ENCODE measurements at places on chromosomes 7 and 10.

GRCh38 chr7:84941291-84941690 lies 245.6 kb downstream of the SEMA3D start:
- no peak for DNase-seq

DNA sequence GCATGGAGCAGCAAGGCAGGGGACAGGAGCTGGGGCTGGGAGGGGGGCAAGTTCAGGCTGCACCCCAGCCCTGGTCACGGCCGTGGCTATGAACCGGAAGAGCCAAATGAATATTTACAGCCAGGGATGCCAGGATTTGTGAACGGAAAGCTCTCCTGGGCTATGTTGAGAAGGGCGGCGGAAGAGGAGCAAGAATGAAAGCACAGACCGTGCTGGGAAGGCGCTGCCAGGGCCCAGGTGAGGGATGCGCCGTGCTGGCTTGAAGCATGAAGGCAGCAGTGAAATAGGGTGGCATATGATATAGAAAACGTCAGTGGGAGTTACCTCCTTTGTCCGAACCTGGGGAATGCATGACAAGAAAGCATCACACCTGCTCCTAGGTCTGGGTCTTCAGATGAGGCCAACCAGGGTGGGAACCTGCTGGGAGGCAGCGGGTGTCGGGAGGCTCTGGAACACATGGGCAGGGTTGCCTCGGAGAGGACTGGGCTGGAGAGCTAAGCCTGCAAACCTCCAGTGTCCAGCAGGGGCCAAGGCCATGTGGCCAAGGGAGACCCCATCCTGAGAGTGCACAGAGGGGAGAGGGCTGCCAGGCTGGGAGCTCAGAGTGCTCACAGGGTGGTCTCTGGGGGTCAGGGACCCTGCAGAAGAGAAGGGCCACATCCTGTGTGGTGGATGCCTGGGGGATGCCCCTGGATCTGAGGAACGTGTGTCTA lies 120.6 kb upstream of the TCERG1L start:
- no peak for DNase-seq

DNA sequence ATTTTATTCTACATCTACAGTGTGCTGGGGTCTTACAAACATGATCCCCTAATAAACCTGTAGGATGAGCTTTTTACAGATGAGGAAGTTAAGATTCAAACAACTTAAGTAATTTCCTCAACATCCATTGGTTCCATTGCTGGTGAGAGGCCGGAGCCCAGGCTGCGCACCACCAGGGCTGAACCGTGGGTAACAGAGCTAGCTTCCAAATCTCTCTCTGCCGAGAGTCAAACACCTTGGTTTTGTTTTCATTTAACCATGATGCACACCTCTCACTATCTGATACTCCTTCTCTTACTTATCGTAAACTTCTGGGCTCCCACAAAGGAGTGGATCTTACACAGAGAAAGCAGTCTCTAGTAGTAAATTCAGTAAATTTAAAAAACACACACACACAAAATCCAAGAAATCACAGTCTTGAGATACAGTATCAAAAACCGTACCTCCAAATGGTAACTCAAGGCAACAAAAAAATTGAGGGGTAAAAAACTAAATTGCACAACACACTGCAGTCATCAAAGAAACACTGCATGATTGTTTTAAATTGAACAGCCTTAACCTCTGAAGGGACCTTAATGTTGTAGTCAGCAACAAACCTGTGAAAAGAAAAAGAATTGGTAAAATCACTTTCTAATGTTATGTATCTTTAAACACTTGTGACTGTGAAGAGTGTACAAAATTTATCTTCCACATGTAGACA lies 20.5 kb downstream of the SGMS1 start:
- DNase-seq: no peak

- DNase-seq: peak; percentile 6
Measured at GRCh38 chr10:1149793-1150637, 93.8 kb downstream of the WDR37 start.

DNA sequence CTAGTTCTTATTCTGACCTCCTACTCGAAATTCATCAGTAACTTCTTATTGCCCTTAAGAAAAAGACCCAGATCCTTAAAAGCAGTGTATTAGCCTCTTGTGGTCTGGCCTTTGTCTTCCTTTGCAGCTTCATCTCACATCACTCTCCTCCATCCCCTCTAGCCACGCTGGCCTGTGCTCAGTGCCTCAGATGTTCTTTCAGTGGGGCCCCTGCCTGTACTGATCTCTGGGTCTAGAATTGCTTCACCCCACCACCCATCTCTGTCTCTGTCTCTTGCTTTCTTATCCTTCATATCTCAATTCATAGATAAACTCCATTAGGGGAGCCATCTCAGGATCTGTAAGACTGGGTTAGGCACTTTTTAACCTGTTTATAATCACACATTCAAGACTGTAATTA lies 1178.5 kb upstream of the C7orf33 start:
- DNase-seq: no peak

DNA sequence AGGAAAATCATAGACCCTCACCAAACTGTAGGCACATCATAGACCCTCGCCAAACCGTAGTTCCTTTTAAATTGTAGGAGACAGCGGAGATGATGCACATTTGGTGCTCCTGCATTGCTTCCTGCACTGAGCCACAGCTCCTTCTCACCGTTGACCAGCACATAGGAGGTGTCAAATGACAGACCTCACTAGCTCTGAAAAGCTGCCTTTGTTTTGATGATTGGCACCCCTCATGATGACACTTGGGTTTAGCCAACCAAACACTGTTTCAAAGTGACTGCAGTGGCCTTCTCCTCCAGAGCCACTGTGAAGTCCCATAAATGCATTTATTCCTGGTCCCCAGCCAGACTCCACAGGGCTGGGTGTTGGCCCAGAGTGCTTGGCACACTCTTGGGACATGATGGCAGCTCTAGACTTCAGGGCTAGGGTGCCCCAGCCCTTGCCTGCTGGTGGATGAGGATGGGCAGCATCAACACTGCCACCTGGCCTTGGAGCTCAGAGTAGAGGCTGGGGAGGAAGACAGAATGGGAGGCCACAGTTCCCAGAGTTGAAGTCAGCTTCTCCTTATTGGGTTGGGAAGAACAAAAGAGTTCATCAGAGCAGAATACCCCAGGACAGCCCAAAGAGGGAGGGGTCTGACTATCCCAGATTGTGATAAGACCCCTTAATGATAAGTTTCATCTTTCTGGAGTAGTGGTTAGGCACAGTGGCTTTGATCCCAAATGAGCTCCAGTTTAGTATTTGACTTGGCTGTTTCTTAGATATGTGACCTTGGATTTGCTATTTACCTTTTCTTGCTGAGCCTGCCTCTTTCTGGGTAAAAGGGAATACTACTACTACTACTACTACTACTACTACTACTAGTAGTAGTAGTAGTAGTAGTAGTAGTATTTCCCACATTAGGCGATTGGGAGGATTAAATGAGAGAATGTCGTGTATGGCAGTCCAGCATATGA lies 75.3 kb downstream of the MTPN start:
- DNase-seq: no peak

DNA sequence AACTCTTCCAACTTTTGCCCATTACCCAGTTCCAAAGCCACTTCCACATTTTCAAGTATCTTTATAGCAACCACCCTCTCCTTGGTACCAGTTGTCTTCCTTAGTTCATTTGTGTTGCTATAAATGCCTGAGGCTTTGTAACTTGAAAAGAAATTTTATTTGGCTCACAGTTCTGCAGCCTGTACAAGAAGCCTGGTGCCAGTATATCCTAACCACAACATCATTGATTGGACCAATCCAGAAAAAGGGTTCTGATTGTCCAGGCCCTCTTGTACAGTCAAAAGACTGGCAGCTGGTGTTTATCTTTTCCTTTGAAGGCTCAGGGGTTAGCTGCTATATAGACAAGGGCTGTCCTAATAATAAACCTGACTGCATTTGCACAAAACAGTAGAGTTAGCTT lies 21.1 kb upstream of the ABCC2 start:
- no peak for DNase-seq

GRCh38 chr10:133166828-133167692 lies 7.0 kb downstream of the KNDC1 start:
- DNase-seq: no peak

GRCh38 chr7:27375958-27376357 lies 133.4 kb downstream of the EVX1 start:
- no peak for DNase-seq

DNA sequence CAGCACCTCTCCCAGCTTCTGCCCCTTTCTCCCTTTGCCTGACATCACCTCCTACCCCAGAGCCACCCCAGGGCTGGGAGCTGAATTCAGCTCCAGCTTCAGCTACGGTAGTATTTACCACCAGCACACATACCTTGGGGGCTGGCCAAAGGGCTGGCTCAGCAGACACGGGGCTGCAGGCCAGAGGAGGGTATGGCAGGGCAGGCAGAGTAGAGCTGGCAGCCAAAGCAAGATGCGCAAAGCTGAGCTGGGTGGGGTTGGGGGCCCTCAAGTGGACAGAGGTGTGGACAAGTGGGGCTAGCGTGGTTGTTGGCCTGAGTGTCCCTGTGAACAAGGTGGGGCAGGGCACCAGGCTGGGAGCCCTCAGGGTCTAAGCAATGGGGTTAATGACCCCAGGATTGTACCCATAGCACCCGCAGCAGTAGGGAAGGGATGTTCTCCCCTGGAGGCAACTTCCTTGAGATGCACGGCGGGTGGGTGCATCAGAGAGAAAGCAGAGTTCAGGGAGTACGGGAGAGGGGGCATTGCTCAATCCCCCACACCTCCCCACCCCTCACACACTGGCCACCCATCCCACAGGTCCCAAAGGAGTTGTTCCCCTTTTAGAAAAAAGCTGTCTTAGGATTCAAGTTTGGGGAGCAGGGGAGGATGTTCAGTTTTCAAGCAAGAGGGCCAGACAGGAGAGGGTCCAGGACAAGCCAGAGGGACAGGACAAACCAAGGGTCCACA lies 8.0 kb downstream of the VSIR start:
- DNase-seq: no peak

DNA sequence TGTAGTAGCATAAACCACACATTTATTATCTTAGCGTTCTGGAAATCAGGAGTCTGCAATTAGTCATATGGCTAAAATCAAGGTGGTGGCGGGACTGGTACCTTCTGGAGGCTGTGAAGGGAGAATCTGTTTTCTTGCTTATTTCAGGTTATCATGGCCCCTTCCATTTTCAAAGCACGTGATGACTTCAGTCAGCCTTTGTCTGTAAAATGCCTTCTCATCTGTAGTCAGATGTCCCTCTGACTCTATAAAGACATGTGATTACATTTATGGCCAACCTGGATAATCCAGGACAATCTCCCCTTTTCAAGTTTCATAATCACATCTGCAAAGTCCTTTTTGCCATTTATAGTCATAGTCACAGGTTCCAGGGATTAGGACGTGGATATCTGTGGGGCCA lies 15.5 kb upstream of the ZNF248 start:
- no peak for DNase-seq

DNA sequence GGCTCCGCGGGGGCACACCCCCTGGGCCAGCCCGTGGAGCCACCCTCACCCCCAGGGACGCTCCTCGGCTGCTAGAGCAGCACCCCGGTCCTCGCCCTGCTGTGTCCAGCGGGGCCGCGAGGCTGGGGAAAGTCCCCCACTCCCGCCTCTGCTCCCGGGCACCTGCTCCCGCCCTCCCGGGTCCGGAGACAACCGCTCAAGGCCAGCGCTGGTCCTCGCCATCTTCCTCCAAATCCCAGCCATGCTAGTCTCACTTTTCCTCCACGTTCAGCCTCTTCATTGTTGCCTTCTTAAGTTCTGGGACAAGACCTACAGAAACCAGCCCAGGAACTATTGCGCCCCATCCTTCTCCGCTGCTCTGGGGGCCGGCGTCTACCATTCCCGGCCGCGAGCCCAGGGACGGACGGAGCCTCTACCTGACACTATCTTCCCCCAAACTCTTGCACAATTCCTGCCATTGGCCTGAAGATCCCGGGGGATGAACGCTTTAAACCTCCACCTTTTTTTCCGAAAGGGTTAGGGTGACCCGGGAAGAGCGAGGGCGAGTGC lies 4.8 kb upstream of the KCP start:
- DNase-seq: no peak

- no peak for DNase-seq
Measured at GRCh38 chr7:107162475-107162874, 6.3 kb upstream of the HBP1 start.

DNA sequence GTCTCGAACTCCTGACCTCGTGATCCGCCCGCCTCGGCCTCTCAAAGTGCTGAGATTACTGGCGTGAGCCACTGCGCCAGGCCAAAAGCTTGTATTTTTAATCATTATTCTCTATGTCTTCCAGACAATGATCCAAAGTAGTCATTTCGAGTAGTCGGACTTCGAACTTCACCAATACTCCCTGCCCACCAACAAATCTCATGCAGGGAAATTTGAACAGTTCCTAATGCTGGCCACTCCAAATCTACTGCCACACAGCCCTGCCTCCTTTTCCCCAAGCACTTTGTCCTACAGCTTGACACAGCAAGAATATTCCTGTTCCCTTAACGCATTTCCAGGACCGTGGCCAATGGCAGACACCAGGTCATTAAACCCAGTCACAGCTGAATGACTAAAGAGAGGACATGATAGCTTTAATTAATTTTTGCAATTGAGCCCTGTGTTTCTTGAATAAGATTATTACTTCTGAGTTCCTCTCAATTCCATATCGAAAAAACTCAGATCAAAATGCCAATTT lies 142.3 kb upstream of the NRP1 start:
- no peak for DNase-seq

- no peak for DNase-seq
Measured at GRCh38 chr10:129079705-129080104, 387.3 kb upstream of the MGMT start.

DNA sequence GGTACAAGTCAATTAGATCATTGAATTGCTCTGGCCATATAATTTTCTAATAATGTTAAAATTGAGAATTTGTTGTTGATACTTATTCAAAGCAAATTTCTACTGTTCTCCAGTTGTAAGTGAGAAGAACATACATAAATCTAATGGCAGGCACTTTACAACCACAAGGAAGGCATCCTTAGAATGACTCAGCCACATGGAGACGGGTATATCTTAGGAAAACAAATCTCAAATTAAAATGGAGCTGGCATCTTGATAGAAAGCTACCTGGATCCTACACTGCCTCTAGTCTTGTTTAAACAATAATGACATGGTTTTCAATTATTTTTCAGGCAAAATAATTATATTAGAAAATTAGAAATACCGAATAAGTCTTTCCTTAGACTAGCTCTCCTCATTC lies 1183.7 kb upstream of the SORCS1 start:
- no peak for DNase-seq

DNA sequence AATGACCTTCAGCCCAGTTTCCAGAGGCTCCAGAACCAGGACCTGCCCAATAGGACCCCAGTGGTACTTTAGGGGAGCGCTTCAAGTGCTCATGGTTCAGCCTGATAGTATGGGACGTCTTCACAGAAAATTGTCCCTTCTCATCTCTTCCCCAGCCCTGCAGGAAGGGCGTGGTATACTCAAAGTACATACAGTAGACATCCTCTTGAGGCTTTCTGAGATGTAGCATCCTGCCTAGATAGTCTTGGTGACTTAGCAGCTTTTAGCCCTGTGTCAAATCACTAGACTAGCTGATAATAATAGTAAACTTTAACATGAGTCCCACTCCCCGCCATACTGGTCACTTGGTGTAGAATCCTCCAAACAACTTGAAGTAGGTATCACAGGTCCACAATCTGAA lies 193.2 kb downstream of the CYP26A1 start:
- DNase-seq: no peak

- no peak for DNase-seq
Measured at GRCh38 chr7:121954803-121955202, 81.8 kb downstream of the PTPRZ1 start.
